ENCODE measurements at places on chromosomes 6 and 20.
A peak's percentile ranks its signal among the peaks of the same experiment; 100 is the strongest.

- DNase-seq, result no peak
These were observed 1111.4 kb upstream of the CITED2 start for GRCh38 chr6:140485740-140486449.

DNA sequence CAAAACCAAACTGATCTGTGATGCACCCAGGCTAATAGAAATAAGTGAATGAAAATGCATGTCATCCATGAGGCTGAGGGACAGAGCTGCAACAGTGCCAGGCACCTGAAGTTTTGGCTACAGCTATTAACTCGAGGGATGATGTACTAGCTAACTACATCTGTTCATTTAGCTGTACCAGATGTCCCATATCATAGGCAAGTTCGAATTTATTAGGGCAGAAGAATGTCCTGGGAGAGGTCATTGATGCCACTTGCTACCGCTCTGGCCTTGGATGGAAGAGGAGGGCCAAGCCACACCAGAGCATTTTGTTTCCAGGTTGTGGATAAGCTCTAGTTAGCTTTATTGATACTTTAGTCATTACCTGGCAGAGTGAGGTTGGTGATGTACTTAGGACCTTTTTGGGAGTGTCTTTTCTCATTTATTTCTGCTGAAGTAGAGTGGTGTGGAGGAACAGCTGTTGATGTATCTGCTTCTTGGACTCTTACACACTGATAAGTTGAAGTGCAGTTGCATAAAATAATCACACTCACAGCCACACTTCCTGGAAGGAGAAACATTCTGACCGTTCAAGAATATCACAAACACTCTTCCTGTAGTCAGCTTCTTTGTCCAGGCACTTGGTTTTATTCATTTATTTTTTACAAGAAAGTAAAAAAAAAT is 8.2 kb downstream of the ZFAND3 start:
- DNase-seq, result no peak

DNA sequence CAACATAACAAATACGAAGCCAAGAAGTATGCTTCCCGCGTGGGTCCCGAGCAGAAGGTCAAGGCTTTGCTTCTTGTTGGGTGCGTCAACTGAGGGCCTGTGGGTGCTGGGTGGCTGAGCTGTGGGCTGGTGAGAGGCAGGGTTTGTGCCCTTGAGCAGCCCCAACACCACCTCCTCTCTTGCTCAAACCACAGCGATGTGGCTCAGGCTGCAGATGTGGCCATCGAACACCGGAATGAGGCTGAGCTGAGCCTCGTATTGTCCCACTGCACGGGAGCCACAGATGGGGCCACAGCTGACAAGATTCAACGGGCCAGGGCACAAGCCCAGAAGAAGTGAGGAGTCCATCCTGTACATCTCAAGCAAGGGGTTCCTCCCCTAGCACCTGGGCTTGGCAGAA is 7.0 kb upstream of the PTPRA start:
- no peak for DNase-seq

GRCh38 chr6:135270676-135271536 is 89.8 kb downstream of the MYB start:
- DNase-seq, result no peak

GRCh38 chr6:139236105-139236504 is 55.7 kb downstream of the TXLNB start:
- no peak for DNase-seq

- DNase-seq, result no peak
These were observed 124.9 kb upstream of the ARID1B start for GRCh38 chr6:156652231-156652750.

DNA sequence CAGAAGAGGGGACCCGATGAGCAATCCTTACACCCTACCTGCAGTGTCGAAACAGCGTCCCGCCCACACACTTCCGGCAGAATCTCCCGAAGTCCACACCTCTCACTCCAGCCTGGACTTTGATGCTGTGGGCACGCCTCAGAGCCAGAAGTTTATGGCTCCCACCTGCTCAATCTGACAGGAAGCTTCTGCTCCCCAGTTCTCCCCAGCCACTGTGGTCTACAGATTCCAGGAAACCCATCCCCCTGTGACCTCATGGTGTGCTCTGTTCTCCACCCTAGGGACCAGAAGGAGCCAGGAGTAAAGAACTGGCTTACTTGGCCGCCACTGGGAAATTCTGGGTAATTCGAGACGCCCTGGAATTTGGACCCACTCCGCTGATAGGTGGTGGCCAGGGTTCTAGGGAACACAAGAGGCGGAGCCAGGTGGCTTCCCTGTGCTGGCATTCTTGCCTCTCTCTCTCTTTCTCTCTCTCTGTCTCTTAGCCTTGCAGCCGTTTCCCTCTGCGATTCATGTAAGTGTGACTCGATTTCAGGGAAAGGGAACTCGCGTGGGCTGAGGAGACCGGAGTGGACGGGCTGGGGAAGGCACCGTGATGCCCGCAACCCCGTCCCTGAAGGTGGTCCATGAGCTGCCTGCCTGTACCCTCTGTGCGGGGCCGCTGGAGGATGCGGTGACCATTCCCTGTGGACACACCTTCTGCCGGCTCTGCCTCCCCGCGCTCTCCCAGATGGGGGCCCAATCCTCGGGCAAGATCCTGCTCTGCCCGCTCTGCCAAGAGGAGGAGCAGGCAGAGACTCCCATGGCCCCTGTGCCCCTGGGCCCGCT is at the start of gene TRIM15:
Gene TRIM15, plus strand, starts transcription at position 457 of the 828 bp plus-strand sequence. Its CDS starts 139 bp downstream, at position 596.
- DNase-seq, result no peak

DNA sequence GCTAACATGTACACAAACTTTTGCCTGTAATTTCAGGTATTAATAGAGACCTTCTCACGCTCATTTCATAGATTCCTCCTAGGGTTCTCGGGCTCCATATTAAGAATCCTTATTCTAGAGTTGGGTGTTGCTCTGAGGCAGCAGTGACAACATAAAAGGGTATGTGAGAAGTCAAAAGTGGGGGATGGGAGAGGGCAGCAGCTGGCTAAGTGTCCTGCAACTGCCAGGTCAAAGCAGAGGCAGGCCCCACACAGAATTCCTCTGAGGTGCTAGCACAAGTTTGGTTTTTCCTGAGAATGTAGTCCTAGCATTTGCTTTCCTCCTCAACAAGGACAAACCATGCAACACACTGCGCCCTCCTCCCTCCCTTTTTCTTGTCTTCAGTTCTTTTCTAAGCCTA is 4.6 kb downstream of the NSFL1C start:
- DNase-seq, result no peak

GRCh38 chr6:151254451-151255081 is 14.8 kb downstream of the AKAP12 start:
- DNase-seq, result peak; percentile 68

GRCh38 chr6:44811456-44811855 is 423.9 kb downstream of the CDC5L start:
- no peak for DNase-seq

- no peak for DNase-seq
These were observed 82.5 kb upstream of the ARID1B start for GRCh38 chr6:156694679-156695078.

DNA sequence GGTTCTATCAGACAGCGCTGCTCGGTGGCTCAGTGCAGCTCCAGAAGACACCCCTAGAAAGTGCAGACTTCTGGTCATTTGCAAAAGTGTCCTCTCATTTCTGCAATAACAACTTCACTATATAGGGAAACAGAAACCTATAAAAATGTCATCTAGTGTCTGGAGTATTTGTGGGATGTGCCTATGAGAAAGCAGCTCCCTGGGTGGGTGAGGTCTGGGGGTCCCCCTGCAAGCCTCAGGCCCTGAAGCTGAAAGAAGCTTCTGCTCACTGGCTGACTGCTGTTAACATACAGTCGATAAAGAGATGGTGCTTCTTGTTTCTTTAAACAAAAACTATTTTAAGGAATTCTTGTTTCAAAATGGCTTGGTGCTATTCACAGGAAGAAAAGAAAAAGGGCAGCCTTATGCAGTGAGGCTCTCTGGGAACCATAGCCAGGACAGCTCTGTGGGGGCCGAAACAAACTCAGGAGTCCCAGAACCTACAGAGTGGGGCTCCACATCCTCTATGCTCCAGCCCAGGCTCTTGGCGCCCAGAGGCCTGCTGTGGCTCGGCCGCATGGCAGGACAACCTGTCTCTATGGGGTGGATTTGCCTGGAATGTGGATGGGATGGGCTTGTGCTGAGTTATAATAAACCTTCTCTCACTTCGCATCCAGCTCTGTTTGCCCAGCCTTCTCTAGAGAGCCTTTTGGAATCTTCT is 109.7 kb downstream of the BANF2 start:
- no peak for DNase-seq

DNA sequence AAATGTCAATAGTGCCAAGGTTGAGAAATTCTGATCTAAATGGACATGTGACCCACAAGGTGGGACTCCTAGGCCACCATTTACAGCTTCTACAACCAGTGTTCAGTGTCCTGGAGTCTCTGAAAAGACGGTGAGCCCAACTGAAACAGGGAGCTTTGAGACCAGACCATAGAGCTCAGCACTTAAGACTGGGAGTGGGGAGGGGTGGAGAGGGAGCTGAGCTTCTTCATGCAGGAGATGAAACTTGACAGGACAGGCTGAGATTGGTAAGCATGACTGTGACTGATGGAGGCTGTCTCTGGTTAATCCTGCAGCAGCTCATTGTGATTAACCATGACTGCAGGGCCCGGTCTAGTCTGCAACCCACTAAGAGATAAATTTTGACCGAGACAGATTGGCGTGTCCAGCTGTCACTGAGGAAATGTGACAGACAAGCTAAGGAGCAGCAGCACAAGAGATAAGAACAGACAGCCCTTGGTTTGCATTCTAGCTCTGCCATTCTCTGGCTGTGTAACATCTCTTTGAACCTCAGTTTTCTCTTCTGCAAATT is 1.4 kb upstream of the AAR2 start:
- peak; percentile 8 for DNase-seq

DNA sequence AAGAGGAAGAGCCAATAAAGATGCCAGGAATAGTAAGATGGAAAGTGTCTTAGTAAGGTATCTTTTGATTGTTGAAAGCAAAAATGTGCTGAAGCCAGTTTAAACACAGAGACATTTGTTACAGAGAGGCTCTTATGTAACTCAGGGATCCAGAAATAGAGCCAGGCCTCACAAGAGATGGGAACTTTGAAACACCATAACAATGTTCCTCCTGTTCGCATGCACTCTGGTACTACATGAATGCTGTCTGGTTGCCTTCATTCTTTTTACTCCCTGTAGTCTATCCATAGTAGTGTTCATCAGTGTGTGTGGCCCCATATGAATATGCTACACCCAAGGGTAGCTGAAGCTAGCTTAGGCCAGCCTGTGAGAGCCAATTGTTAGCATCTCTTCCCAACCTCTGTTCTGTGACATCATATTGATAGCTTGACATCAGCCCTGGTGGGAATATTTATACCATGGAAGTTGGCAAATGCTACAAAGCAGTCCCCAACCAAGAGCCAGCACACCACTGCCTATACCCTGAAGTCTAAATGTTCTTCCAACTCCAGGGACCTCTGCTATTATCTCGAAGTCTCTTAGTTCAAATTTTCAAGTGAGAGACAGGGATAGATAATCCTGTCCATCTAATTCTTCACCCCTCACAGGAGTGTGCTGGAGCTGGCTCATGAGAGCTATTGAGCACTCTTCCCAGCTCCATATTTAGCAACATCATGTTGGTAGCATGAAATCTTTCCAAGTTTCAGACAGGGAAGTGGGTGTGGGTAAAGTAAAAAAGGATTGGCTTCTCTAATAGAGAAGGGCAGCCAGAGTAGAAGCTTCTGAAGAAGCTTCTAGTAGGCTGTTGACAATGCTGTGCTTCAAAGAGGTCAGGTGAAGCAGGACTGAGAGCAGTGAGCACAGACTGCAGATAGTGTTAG is 7.0 kb downstream of the NDUFAF5 start:
- DNase-seq, result no peak

DNA sequence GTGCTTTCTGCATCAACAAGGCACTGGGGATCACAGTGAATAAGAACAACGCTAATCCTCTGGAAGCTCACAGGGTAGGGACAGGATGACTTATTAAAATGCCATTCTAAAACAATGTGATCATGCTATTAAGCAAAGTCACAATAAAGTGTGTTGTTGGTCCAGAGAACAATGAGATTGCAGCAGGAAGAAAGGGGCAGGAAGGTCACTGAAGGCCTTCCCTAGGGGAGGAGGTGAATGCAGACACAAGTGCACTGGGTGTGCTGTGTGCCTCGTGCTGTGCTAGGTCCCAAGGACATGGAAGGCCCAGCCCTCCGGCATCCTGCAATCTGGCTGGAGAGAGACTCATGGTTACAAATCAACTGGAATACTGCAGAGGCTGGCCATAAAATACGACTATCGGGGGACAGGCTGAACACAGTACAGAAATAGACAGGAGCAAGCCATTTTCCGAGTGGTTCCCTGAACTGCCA is 55.7 kb downstream of the LYRM4 start:
- peak; percentile 35 for DNase-seq

GRCh38 chr20:39264506-39265172 is 302.5 kb downstream of the DHX35 start:
- DNase-seq, result peak; percentile 84

DNA sequence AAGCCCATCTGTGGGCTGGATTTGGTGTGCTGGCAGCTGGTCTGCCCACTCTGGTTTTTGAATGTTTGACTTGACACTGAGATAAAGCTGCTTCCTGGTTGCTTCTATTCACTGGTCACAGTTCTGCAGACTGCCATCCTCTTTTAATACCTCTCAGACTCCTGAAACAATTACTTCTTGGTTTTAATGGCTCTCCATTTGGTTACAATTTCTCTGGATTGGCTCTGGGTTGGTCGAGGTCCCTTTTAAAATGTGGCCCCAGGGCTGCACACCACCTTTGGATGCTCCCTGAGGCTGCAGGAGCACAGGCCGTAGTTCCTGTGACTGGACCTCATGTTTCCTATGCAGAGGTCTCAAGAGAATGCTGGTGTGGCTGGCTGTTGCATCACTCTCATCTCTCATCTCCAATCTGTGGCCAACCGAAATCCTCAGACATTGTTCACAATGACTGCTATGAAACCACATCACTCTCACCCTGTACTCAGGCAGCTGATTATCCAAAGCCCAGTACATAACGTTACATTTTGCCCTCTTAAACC is 98.5 kb downstream of the INSM1 start:
- DNase-seq, result no peak

All from eye (tissue), 1 donor.